ENCODE measurements at places on chromosomes 6 and 20.

DNA sequence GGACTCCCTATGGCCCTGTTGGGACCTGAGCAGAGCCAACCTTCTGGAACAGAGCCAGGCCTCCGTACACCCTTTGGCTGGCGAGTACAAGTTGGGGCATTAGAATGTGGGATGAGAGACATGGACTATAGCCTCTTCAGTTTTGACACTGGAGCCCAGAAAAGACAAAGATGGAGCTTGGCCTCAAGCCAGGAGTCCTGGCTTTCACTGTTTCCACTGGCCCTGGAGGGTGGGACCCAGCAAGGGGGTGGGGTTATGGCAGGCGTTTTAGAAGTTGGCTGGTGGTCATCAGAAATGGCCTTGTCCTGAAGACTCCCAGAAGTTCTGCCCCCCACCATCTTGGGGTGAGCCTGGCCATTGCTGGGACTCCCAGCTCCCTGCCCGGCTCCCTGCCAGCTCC lies 21.8 kb downstream of the ITPR3 start:
- DNase-seq: no peak

- DNase-seq: no peak
These were observed 132.4 kb upstream of the FBXL4 start for GRCh38 chr6:99080191-99080590.

DNA sequence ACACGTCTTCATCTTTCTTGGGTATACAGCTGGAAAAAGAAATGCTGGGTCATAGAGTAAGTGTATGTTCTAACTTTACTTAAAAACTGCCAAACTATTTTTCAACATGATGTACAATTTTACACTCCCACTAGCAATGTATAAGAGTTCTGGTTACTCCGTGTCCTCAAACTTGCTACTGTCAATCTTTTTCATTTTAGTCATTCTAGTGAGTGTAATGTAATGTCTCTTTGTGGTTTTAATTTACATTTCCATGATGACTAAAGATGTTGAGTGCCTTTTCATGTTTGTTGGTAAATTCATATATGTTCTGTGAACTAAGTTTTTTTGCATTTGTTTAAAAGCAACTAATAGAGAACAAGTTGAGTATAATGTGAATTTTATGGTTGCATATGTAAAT lies 43.9 kb downstream of the ATG5 start:
- no peak for DNase-seq

GRCh38 chr6:31053873-31054272 lies 43.6 kb downstream of the MUC22 start:
- no peak for DNase-seq

DNA sequence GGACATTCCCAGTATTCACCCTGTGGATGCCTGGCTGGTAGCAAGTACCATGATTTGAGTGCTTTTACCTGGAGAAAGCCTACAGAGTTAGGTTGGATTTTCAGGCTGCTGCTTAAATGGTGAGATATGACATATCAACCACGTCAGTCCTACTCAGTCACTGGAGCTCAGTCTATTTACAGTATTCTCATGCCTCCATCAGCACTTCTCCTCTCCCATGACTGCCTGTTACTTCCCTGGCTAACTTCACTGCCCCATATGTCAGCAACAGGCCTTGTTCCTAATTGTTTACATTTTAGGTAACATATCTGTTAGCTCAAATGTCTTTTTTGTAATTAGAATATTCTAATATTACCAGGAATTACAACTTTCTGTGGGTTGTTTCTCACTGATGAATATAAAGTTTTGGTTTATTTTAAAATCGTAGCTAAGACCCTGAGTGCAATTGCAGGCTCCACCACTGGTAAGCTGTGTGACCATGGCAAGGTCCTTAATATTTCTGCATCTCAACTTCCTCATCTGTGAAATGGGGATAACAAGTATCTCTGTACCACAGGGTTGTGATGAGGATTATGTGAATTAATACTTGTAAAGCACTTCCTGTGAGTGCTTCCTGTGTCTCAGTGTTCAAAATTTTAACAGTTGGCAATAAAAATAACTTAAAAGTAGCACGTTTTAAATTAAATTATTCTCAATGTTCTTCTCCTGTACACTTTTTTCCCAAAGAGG lies 54.3 kb downstream of the RNF144B start:
- no peak for DNase-seq

Data from activated T-cell treated with anti-CD3 and anti-CD28 coated beads for 24 hours (primary cell).